ENCODE measurements at places on chromosomes 1 and 21. TPM values are rescaled to one million over a fixed set of nuclear protein-coding genes. Genes with fewer than 3 reads are reported as not detected.

DNA sequence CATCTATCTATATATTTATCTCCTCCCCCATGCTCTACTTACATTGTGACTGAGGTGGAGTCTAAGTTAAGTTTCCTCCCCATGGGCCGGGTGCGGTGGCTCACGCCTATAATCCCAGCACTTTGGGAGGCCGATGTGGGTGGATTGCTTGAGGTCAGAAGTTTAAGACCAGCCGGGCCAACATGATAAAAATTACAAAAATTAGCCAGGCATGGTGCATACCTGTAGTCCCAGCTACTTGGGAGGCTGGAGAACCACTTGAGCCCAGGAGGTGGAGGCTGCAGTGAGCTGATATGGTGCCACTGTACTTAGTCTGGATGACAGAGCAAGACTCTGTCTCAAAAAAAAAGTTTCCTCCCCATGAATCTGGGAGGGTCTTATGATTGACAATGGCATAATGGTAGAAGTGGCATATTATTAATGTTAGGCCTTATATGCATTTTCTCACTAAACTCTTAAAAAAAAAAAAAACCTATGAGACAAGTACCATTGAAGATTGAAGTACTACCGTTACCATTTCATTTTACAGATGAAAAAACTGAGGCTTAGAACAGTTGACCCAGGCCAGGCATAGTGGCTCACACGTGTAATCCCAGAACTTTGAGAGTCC lies 11.2 kb downstream of the F11R start:
- DNase-seq, result no peak

GRCh38 chr1:105894006-105894405 lies 1162.5 kb upstream of the PRMT6 start:
- no peak for DNase-seq

DNA sequence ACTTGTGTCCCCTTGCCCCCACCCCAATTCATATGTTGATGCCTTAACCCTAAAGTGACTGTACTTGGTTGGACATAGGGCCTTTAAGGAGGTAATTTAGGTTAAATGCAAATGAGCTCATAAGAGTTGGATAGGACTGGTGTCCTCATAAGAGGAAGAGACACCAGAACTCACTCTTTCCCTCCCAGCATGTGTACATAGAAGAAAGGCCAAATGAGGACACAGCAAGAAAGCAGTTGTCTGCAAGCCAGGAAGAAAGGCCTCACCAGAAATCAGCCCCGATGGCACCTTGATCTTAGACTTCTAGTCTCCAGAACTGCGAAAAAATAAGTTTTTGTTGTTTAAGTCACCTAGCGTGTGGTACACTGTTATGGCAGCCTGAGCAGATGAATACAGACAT lies 45.5 kb downstream of the RAB3GAP2 start:
- DNase-seq, result no peak

DNA sequence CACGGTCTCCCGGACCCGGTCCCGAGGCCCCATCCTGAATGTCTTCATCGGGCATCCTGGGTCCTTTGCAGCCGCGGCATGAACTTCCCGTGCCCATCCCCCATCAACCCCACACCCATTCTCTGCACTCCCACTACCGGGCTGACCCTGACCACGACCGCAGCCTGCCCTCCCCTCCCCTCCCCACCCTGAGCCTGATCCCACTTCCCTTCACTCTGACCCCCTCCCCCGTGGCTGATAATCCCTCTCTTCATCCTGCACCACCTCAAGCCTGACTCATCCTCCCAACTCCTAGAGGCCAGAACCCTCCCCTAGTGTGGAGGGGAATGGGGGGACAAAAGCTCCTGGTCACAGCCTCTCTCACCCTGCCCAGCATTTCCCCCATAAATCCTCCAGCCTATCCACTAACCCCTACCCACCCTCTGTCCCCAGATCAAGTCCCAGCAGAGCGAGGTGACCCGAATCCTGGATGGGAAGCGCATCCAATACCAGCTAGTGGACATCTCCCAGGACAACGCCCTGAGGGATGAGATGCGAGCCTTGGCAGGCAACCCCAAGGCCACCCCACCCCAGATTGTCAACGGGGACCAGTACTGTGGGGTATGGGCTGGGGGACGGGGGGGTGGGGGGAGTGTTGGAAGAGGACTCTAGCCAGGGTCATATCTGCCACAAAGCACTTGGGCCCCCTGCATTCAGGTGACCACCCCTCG lies 602 bp downstream of the SH3BGRL3 start:
- DNase-seq, result no peak

DNA sequence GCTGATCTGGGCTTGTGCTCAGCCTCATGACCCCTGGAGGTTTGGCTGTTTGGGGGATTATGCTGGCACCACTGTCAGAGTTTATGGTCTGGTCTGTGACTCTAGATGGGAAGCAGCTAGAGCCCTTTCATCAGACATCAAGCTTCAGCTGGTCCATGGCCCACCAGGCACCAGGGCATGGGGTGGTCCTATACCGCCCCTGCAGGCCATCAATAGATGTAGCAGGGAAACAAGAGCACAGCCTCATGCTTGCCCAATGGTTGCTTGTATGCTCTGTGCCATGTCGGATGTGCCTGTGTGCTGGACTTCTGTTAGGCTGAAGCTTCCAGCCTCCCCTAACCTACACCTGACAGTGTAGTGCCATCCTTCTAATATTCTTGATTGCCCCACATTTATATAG lies 71.1 kb upstream of the CD34 start:
- no peak for DNase-seq

GRCh38 chr1:206590025-206590758 lies 22.1 kb downstream of the EIF2D start:
- DNase-seq, result no peak

- no peak for DNase-seq
Observed at GRCh38 chr1:93629101-93630059, 52.3 kb downstream of the BCAR3 start.

DNA sequence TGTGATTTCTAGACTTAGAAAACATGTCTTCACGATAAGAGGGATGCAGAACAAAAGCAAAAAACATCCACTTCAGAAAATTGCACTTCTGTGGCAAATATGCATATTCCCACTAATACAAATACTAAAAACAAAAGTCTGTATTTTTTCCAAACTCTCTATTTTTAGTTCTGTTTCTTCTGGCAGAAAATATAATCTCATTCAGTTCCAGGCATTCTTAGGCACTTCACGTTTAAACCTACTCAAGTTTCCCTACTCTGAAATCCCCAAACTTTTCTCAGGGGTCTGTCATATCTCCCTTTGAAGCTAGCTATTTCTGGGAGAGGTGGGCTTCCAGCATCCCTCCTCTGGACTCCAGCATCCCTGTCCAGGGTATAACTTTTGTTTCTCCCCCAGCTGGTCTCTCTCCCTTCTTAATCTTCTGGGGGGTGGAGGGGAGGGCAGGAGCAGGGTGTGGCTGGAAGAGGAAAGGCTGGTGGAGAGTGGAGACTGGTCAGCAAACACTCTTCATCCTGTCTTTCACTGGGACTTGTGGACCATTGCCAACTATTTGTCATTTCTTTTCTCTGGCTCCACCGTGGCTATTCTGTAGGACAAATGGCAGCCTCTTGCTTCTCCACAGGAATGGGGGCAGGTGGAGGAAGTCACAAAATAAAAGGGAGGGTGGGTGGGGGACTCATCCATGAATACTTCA lies 19.6 kb upstream of the NCF2 start:
- DNase-seq, result no peak

- DNase-seq, result no peak
Observed at GRCh38 chr1:34710812-34711211, 44.0 kb upstream of the GJB5 start.

GRCh38 chr1:94118013-94118412 lies 2.9 kb downstream of the ABCA4 start:
- no peak for DNase-seq

GRCh38 chr1:221515496-221515895 lies 226.4 kb downstream of the DUSP10 start:
- DNase-seq, result no peak

DNA sequence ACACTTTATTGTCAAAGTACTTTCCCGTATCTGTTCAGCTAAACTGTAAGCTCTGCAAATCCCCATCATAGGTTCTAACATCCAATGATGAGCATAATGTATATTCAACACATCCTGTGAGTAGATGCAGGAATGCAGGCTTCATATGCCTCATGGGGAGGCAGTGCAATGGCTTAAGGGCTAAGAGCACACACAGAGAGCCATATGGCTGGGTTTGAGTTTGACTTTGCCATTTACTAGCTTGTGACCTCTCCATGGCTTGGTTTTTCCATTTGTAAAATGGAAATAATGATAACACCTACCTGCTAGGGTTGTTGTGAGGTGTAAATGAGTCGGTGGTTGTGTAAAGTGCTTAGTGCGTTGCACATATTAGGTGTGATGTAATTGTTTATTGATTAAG lies 13.4 kb downstream of the RCSD1 start:
- no peak for DNase-seq

CELA2A gene
- total RNA-seq, result not detected

LINGO4 gene
- total RNA-seq, result not detected

PRR9 gene
- not detected for total RNA-seq

RGS7 gene
- 0.06 TPM for total RNA-seq

DEPDC1 gene
- 41.2 TPM for total RNA-seq

VPS13D gene
- total RNA-seq, result 13.8 TPM

Data from epithelial cell of proximal tubule (primary cell).